ENCODE measurements at places on chromosomes 11 and 22.

DNA sequence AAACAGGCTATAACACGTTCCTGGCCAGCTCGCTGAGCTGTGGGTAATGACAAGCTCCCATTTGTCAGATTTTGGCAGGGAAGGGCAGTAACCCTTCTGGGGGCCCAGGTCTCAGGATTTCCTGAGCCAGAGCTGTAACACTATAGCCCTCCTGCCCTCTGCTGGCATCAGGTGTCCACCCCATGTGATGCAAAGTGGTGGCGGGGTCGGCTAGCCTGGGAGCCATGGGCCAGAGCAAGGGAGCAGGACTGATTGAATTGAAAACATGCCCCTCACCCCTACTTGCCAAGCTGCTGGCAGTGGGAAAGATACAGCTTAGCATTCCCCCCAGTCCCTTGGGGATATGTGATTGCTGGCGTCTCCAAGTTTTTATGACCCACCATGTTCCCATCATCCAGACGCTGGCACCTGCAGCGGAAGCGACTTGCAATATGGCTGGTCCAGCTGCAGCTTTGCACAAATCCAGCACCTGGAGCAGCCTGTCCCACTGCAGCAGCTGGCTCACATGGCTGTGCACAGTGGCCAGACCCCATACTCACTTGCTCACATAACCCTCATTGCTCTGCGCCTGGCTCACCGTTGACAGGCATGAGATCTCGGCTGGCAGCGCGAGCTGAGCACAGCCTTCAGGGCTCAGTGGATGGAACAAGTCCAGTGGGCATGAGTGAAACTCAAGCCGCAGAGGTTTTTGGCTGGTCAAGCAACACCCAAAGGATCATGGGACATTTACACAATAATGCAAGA is 1147.8 kb downstream of the JRKL start:
- no peak for DNase-seq

GRCh38 chr11:127506126-127506525 is 505.6 kb upstream of the KIRREL3 start:
- no peak for DNase-seq

- no peak for DNase-seq
Measured at GRCh38 chr22:25661073-25661472, 80.9 kb upstream of the MYO18B start.

GRCh38 chr11:9313648-9314290 is 624 bp downstream of the TMEM41B start:
- no peak for DNase-seq

GRCh38 chr11:112172362-112172994 is 2.8 kb upstream of the BCO2 start:
- DNase-seq, result no peak

DNA sequence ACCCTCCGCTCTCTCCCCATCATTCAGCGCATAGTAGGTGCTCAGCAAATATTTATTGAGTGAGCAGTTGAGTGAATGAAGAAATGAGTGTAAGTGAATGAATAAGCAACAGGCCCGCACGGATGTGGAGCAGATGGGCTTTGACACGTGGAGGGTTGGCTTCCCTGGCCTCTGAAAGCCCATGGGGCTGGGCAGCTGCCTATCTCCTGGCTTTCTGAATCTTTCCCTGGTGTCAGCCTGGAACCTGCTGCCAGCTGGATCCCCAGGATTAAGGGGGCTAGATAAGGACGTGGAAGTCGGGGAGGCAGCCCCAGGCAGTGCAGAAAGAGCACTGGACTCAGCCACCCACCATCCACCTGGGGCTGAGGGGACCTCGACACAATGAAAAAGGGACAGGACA is 12.6 kb downstream of the IL2RB start:
- DNase-seq, result no peak

DNA sequence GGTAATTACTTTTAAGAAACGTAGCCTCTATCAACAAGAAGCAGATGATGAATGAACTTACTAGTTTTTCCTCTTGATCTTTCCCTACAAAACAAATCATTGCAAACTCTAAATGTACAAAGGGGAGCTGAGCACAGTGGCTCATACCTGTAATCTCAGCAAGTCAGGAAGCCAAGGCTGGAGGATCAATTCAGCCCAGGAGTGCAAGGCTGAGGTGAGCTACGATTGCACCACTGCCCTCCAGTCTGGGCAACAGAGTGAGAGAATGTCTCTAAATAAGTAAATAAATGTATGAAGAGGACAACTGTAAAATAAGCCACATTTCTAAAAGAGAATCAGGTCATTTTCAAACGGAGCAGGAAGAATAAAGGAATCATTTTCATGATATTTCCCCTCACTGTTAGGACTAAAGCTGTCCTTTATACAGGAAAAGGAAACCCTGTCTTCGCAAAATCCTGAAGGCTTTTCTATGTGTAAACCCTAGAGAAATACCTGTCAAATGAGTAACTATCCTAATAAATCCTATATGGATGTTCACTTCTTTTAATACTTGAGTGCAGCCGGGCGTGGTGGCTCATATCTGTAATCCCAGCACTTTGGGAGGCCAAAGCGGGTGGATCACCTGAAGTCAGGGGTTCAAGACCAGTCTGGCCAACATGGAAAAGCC is 41.2 kb downstream of the RRAS2 start:
- DNase-seq, result no peak

GRCh38 chr11:90764691-90765090 is 541.8 kb upstream of the CHORDC1 start:
- no peak for DNase-seq

GRCh38 chr11:58880166-58880565 is 35.7 kb upstream of the GLYATL2 start:
- DNase-seq, result no peak

DNA sequence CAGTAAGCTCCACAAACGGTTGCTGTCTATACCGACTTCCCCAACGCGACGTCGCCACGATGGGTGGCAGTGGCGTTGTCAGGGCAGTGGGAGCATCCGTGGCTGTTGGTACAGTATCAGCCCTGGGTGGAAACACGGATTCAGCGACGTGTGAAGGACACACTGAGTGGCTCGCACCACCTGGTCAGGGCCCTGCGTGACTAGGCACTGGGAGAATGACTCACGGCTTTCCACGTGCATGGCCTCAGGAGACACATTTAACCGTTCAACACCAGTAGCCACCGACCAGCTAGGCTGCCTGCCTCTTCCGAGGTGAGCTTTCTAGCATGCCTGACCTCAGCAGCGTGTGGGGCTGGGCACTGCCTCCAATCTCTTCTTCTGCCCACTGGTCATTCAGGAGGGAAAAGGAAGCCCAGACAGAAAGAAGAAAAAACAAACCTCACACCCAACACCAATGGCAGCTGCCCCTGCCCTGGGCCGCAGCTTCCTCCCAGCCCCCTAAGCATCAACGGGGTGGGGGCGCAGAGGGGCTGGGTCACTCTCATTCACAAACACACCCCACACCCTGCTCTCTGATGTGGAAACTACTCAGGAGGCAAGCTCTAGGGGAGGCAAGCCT is 59.0 kb downstream of the MYH9 start:
- no peak for DNase-seq
